Left lung (tissue), 14 donors: ENCODE measurements at places on chromosomes 5 and 9. TPM values are rescaled to one million over a fixed set of nuclear protein-coding genes. Genes with fewer than 3 reads are reported as not detected.

Gene SLC6A3
- 2.3 TPM for polyA plus RNA-seq

Gene JAKMIP2
- polyA plus RNA-seq: 11.5 TPM

Gene TLE4
- 38.3 TPM for polyA plus RNA-seq

Gene LRRC8A
- 24.8 TPM for polyA plus RNA-seq

Gene CDH10
- 1.6 TPM for polyA plus RNA-seq

Gene FBXW11
- 53.5 TPM for polyA plus RNA-seq
